ENCODE measurements at places on chromosomes 2 and 18.
A peak's percentile ranks its signal among the peaks of the same experiment; 100 is the strongest.

- DNase-seq: no peak
These were observed 29.8 kb upstream of the ZNF407 start for GRCh38 chr18:74567822-74568221.

DNA sequence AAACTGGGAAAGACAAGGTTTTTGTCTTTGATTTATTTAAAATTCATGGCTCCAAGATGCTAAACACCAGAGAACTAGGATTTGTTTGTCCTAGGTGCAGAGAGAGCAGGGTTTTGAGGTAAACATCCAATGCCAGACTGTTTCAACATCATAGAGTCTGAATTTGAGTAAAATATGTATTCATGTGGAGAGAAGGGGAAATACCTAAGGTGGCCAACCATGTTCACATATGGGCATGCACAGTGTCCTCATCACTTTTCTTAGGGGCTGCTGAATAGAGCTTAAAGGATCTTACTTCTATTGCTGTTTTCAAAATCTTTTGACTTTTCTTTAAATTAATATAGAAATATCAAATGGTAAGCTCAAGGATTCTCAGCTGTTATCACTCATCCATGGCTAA is 287.0 kb upstream of the CCDC68 start:
- no peak for DNase-seq

DNA sequence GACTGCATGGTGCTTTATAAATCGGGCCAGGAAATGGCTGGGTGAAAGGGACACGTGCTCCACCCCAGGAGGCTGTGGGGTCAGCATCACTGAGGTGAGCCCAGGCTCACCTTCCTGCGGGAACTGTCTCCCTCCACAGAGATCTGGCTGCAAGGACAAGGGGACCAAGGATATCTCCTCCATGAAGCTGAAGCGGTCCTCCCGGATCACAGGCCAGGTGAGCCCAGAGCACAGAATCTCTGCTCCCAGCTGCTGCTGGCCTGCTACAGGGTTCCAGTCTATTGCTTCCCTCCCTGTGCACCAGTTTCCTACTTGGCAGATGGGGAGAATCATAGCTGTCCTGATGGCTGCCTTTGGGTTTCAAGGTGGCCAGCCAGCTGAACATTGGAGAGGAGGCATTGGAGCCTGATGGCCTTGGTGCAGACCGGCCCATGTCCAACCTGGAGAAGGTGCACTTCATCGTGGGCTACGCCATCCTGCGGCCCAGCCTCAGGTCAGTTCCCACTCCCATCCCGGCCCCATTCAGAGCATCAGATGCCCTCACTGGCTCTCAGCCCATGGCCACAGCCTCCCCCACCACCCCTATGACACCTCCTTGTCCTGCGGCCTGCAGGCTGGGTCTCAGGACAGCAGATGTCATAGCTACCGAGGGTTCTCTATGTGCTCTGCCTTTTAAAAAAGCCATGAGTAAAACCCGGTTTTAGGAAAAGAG is 33.7 kb upstream of the GPR17 start:
- DNase-seq: no peak

GRCh38 chr2:234374736-234375135 is 122.1 kb downstream of the ARL4C start:
- no peak for DNase-seq

DNA sequence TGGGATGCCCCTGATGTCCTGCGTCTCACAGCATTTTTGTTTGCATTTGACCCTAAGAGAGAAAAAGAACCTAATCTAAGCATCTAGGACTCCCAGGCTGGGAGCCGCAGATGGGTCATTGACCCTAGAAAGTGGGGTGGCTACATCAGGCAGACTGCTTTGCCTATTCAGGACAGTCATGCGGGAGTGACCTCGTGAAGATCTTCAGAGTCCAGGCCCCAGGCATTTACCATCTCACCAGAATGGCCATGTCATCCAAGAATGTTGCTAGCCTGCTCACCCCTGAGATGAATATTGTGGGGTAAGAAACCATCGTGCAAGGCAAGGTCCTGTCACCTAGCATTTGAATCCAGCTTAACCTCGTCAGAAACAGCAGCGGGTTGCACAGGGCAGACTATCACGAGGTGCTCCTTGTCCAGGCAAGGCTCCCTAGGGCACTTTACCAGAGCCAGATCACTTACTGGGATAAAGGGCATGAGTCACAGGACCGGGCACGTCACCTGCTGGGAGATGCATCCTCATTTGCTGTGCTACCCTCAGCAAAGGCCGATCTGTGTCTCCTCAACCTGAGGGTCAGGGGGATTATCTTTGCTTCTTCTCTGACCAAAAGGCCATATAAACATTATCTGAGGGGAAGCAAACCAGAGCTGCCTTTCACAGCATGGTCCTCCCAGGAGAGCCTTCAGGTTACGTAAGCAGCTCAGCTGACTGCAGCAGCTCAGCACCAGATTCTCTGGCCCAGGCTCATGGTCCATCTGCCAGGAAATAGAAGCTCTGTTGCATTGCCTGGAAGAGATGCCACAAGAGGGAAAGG is 162.3 kb downstream of the ACKR3 start:
- DNase-seq: no peak

DNA sequence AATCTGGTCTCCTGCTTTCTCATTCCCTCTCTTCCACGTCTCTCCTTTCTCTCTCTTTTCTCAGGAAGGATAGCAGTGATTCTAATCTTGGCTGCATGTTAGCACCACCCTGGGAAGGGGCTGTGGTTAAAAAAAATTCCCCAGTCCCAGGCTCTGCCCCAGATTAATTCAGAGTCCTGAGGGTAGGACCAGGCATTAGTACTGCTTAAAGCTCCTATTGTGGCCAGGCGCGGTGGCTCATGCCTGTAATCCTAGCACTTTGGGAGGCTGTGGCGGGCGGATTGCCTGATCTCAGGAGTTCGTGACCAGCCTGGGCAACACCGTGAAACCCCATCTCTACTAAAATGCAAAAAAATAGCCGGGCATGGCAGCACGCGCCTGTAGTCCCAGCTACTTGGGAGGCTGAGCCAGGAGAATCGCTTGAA is 35.4 kb upstream of the EML4 start:
- DNase-seq: no peak

GRCh38 chr2:26139269-26140183 is 33.4 kb upstream of the GAREM2 start:
- no peak for DNase-seq

- no peak for DNase-seq
These were observed 547.3 kb downstream of the PLCL1 start for GRCh38 chr2:198351647-198352046.

DNA sequence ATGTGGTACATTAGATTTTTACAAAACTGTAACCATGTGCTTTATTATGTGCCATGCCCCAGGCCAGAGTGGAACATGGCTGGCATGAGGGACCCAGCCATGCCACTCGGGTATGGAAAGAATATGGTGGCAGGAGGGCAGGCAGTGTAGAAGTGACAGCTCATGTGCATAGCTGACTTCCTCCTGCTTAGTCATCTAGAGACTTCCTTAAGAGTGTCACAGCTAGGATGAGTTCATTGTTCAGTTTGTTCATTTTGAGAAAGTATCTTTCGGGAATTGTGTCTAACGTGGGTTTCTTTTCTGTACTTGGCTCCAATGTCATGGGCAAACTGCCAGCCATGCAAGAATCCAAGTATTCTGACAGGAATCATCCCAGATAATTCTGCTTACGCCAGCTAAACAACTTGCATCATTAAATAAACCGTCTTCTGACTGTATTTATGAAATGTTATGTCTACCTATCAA is 94.3 kb upstream of the ITGB6 start:
- DNase-seq: peak; percentile 44

DNA sequence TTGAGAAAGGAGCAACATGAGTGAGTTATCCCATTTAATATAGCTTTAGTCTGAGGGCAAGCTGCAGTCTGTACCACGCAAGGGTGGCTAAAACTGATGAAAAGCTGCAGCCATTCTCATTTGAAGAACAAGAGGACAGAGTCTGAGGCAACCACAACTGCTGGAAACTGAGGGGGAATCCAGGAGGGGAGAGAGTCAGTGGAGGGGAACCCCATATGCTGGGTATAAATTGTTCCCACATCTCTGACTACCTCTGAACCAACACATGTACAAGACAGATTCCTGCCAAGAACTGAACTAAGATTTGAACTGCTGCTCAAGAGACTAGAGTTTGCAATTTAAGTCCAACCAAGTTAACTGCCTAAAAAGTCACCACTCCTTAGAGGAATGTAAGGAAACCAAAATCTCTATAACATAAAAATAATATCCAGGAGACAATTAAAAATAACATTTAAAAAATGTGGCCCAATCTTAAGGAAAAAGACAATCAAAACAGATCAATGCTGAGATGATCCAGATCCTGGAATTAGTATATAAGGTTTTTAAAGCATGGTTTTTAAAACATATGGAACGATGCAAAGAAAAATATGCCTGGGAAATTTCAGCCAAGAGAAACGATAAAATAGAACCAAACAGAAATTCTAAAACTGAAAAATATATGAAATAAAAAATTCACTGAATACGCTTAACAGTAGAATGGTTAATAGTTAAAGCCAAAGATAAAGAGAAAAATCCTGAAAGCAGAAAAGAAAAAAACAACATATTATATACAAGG is 11.2 kb downstream of the CWC22 start:
- DNase-seq: no peak

GRCh38 chr2:74886251-74886650 is 52.3 kb downstream of the HK2 start:
- DNase-seq: no peak

- peak; percentile 81 for DNase-seq
These were observed at the start of gene NEMP2 for GRCh38 chr2:190534310-190535120. TSS of gene NEMP2 (minus strand) at chr2:190534722. CDS start at chr2:190534655, 67 bp downstream.

DNA sequence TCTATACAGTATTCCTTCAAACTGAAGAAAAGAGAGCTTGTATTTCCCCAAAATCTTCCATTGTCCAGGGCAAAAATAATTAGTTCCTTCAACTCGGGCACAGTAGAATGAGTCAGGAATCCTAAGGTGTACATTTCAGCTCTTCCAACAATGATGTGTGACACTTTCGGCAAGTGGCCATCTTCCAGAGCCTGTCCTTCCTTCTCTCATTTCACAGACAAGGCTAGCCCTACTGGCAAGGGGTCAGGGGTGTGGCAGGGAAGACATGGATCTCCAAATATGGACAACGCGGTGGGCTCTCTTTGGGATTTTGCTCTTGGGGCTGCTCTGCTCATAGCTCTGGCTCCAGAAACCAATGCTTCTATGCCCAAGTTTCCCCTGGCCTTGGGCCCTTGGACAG is 6.0 kb downstream of the B4GALT6 start:
- no peak for DNase-seq

- DNase-seq: no peak
These were observed 18.8 kb upstream of the C1QL2 start for GRCh38 chr2:119177171-119177837.

- DNase-seq: no peak
These were observed 56.3 kb downstream of the GLI2 start for GRCh38 chr2:120791962-120792297.

- no peak for DNase-seq
These were observed 4.1 kb upstream of the KLHL30 start for GRCh38 chr2:238134393-238134785.

- DNase-seq: no peak
These were observed 73.0 kb upstream of the ZNF397 start for GRCh38 chr18:35167857-35168256.

DNA sequence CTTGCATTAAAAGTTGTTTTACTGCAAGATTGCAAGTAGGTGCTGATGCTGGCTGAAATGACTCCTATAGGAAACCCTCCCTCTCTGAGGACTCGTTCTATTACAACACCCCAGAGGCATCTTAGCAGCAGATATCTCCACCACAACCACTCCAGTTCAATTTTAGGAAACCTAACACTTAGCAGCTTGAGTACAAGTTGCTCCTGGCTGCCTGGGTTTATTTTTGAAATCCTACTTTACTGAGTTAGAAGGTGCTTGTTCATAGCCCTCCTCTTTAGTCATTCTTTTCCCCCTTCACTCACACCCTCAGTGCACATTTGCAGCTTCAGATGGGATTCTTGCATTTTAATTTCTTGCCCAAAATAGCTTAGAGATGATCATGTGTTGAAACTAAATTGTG is 111.5 kb downstream of the MTCL1 start:
- no peak for DNase-seq

DNA sequence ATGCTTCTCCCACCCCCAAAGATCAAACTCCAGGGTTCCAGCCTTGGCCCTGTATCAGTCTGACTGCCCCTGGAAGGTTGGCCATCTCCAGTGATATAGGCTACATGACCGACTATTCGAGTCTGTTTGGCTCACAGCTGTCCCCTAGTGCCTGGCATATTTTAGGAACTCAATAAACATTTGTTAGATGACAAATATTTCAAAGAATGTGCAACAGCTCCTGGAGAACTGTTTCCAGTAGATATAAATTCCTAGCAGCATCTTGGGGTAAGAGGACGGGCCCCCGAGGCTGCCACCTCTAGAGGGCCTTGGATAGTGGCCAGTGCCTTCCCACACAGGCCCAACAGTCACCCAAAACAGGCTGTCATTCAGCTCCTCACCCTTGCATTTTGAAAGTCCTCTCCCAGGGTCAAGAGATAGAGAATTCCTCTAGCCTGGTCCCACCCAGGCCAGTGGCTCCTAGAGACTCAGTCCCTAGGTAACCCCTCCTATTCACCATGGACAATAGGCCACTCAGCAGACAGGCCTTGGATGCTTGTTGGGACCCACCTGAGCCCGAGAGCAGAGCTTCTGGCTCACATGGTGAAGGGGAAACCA is 45.1 kb upstream of the ATP6V1B1 start:
- DNase-seq: no peak

GRCh38 chr18:24491927-24492834 is 31.7 kb downstream of the HRH4 start:
- DNase-seq: no peak

DNA sequence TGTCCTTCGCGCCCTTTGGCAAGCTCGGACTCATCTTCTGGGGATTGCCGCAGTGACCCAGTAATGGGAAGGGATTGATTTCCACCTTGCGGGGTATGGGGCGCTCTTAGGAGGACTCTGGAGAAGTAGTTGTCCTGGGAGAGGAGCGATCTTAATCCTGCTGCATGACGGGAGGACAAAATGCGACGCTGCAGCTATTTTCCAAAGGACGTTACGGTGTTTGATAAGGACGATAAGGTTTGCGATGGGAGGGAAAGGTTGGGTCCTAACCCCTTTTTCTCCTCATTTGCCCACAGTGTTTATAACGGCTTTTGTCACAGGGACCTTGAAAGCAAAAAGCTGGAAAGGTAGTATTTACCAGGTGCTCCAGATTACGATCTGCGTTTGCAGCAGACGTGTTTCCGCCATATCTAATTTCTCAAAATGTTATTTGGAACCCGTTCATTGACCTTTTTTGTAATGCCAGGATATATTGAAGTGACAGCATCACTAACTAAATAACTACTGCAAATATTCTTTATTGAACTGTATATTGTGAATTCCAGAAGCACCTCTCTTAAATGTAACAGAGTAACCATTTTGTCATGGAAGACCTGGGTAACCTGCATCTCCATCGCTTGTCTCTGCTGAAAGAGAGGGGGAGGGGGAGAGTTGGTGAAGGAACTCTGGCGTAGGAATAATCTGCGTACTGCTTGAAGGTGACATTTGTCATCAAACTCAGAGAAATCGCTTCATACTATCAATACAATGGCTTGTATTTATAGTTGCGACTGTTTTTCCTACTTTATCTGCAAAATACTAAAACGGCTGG is 590 bp downstream of the MDH1 start:
- no peak for DNase-seq

DNA sequence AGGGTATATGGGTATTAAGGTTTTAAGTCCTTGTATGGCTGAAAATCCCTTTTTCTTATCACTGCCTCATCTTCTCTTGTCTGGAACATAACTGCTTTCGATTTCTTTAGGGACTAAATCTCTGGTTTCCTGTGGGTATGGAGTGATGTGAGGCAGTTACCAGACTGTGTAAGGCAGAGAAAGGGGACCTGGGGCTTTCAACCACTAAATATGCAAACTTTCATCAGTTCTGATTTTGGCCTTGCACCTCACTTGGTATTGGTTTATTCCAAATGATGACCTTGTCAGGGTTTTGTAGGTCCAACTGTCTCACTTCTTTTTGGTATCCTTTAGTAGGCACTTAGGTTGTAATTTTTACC is 9.3 kb downstream of the MAP4K4 start:
- no peak for DNase-seq
